ENCODE measurements at places on chromosomes 5 and 9.

DNA sequence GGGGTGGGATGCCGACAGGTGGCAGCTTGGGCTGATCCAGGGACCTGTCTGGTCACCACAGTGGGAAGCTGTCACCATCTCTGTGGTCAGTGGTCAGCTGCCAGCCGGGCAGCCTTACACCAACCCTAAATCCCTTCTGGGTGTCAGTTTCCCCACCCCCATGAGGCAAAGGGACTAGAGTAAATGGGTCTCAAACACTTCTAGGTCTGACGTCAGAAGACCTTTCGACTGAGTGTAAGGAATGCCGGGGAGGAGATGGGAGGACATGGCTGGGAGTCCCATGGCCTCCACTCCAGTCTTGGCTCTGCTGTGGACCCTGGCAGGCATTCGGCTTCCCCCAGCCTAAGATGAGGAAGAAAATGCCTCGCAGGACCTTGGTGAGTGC, 40.3 kb upstream of the SLC25A51 start:
- H3K36me3 ChIP-seq = peaks cover 6% of the 10 kb centered on the region
- no peaks in the 10 kb centered on the region for H3K27me3 ChIP-seq
- H3K4me1 ChIP-seq = no peaks in the 10 kb centered on the region
- no peak overlapping the region for H3K4me3 ChIP-seq
- H3K27ac ChIP-seq = no peak overlapping the region
- DNase-seq = no peak

DNA sequence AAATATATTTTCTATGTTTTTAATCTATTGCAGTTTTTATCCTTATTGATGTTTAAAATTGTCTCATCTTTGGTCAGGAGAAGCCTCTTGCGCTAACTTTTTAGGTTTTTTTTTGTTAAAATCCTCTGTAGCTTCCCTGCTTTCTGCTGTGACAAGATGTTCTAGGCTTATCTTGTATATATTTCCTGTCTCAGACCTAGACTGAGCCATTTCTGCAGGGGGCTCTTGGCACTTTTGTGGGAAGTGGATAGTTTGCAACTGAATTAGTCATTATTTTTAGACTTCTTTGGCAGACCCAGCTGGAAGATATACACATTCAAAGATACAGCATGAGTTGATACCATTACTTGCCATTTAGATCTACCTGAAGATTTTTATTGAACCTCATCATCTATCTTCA, 28.8 kb downstream of the TCERG1 start:
- DNase-seq = no peak
- peaks cover 55% of the 10 kb centered on the region for H3K36me3 ChIP-seq
- H3K4me3 ChIP-seq = no peak overlapping the region
- no peaks in the 10 kb centered on the region for H3K27me3 ChIP-seq
- H3K27ac ChIP-seq = no peak overlapping the region
- peaks cover 17% of the 10 kb centered on the region for H3K4me1 ChIP-seq

- no peaks in the 10 kb centered on the region for H3K27me3 ChIP-seq
- H3K4me3 ChIP-seq = no peak overlapping the region
- DNase-seq = no peak
These were observed 206.6 kb downstream of the ICE1 start for GRCh38 chr5:5628866-5629606.

GRCh38 chr9:104836767-104837166, 72.8 kb downstream of the NIPSNAP3B start:
- H3K27me3 ChIP-seq = no peaks in the 10 kb centered on the region
- no peak for DNase-seq
- peaks cover 33% of the 10 kb centered on the region for H3K4me1 ChIP-seq
- H3K4me3 ChIP-seq = no peak overlapping the region
- peak overlapping the region; percentile 25 for H3K27ac ChIP-seq

DNA sequence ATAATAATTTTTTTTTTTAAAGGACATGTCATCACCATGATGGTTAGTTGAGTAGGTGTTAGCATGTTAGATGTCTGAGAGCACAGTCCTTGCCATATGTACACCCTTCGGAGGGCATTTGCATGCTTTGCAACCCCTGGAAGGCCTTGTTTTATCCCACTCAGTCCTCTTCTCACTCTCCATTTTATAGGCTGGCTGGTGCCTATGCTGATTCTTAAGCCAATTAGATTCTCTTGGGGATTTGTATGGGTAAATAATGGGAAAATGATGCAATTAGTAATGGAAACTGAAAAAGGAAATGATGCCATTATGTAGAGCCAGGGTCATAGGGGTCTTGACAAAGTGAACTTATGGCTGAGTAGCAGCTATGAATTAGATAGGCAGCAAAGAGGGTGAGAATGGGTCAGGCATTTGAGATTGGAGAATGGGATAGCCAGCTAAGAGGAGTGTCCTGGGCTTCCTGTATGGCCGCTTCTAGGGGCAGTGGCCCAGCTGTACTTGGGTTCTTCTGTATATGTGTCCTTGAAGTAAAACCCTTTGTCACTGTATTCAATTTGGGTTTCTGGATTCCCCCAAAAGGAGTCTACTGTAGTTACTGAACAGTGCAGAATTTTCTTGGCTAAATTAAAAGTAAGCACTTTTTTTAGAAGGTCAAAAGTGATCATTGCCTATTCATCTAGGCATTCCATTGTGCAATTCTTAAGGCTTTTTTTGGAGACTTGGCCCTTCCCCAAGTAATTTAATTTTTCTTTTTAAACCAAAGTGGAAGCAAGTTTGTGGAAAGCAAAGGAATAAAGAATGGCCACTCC, 31.6 kb downstream of the LRRTM2 start:
- no peaks in the 10 kb centered on the region for H3K4me1 ChIP-seq
- H3K36me3 ChIP-seq = peaks cover 6% of the 10 kb centered on the region
- H3K4me3 ChIP-seq = no peak overlapping the region

GRCh38 chr9:138103111-138103848, 225.7 kb downstream of the CACNA1B start:
- H3K27ac ChIP-seq = no peak overlapping the region
- H3K4me1 ChIP-seq = no peaks in the 10 kb centered on the region
- no peak for DNase-seq
- H3K36me3 ChIP-seq = no peaks in the 10 kb centered on the region
- no peaks in the 10 kb centered on the region for H3K27me3 ChIP-seq

DNA sequence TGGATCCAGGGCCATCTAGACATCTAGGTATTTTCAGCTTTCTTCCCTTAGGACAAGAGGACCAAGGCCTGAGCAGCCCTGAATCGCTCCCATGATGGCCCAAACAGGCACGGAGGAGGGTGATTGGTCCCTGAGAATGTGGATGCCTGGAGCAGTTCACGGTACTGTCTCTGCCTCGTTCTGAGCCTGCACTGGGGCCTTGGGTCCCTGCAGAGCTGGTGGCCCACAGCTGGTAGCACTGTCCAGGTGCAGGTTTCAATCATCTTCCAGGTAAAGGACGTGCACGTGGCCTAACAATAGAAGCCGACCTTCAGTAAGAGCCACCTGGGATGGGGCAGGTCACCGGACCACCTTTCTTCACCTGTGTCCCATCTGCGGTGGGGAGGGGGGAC, 19.4 kb upstream of the FCN1 start:
- H3K36me3 ChIP-seq = no peaks in the 10 kb centered on the region
- H3K4me3 ChIP-seq = no peak overlapping the region
- no peaks in the 10 kb centered on the region for H3K27me3 ChIP-seq
- no peak for DNase-seq
- H3K27ac ChIP-seq = peak overlapping the region; percentile 92

DNA sequence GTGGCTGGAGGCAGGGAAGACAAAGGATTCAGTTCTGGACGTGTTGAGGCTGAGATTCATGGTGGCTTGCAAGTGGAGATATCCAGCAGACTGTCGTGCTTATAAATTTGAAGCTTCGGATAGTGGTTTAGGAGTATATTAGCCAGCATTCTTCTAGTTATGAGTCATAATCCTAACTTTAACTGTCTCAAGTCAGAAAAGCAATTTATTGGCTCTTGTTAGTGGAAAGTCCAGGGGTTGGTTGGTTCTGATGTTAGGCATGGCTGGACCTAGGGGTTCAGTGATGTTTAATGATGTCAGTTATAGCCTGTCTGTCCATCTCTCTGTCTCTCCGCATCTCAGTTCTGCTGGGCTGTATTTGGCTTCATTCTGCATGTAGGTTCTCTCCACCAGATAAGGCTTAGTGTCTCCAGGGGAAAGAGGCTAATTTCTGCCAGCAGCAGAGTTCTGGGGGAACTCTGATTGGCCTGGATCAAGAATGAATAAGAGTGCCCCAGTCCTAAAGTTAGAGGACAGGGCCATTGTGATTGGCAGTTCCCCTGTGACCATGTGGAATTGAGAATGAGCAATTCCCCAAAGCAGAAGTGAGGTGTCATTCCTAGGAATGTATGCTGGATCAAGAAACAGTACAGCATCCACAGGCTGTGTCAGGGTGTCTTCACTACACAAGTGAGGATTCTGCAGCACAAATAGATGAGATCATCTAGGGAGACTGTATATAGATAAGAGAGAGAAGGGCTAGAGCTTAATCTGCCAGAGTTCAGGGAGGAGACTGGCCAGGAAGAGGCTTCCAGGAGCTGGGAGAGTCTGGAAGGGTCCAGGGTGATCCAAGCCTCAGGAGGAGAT, 72.9 kb upstream of the SHB start:
- H3K27ac ChIP-seq = no peak overlapping the region
- DNase-seq = no peak
- H3K27me3 ChIP-seq = peaks cover 10% of the 10 kb centered on the region
- H3K36me3 ChIP-seq = no peaks in the 10 kb centered on the region
- no peaks in the 10 kb centered on the region for H3K4me1 ChIP-seq

DNA sequence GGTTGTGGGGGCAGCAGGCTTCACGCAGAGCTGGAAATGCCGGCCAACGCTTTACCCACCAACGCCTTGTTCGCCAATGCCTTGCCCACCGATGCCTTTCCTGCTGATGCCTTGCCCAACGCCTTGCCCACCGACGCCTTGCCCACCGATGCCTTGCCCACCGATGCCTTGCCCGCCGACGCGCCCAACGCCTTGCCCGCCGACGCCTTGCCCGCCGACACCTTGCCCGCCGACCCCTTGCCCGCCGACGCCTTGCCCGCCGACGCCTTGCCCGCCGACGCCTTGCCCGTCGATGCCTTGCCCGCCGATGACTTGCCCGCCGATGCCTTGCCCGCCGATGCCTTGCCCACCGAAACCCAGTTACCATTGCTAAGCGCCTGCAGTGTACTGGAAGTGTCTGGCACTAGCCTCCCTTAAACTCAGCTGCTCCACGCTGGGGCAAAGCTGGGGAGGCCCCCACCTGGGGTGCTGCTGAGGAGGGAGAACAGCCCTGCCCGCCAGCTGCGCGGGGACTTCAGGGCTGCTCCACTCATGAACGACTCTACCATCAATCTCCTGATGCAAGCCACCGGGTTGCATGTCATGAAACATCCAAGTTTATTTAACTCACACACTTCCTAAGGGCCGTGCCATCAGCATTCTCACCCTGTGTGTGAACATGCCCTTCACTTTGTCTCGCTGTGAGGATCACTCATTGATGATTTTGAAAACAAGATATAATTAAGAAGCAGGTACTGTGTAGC, 1.8 kb downstream of the SLC6A18 start:
- H3K27me3 ChIP-seq = no peaks in the 10 kb centered on the region
- H3K36me3 ChIP-seq = no peaks in the 10 kb centered on the region

DNA sequence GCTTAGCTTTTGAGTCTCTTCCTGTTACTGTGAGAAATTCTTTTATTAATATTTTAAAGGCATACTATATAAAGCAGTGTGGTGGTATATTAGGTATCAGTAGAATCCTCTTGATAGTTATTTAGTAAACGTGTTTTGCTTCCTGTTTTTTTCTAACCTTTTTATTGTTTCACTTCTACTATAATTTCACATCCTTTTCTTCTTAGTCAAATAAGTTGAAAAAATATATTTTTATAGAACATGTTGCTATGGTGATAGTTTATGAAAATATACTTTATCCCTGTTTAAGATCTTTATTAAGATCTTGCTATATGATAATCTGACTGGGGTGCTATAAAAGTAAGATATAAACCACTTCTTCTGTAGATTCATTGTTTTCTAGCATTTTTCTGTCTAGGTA, 2.1 kb downstream of the POLK start:
- peak overlapping the region; percentile 55 for H3K27ac ChIP-seq
- peaks cover 26% of the 10 kb centered on the region for H3K4me1 ChIP-seq
- H3K4me3 ChIP-seq = no peak overlapping the region
- no peak for DNase-seq
